ENCODE measurements at places on chromosomes 6 and 20.

GRCh38 chr6:87824958-87825491 lies 123.0 kb upstream of the AKIRIN2 start:
- DNase-seq: no peak

GRCh38 chr6:57182017-57182432 lies 9.9 kb downstream of the BAG2 start:
- DNase-seq: no peak

GRCh38 chr6:36414481-36414880 lies 27.0 kb upstream of the ETV7 start:
- no peak for DNase-seq

DNA sequence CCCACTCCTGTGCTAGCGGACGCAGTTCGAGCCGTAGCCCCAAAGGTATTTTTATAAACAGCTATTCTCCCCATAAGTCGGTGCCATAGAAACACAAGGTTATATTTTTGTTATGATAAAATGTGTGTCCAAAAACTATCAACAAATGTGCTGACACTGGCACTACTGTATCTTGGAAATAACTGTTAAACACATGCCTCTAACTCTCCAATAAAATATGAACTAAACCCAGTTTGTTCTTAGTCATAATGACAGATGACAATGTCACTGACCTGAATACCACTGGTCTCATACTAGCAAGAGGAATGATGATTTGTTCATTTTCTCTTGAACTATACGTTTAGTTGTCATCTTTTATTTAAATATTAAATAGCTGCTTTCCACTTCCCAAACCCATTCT lies 51.4 kb upstream of the NUP153 start:
- DNase-seq: no peak

DNA sequence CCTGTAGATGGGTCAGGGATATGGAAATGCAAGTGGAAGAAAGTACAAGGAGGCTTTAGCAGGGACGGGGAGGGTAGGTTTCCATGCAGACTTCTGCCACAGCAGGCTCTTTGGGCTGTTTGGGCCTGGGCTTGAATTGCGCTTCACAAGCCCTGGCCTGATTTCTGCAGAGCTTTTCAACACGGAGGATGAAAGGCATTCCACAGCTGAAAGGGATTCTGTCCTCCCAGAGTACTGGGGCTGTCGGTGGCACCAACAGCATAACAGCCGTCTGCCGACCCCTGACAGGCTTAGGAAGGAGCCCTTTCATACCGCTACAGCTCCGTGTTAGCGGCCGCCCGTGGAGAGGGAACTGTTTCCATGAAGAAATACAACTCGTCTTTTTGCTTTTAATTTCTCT lies 22.9 kb upstream of the TBC1D7 start:
- DNase-seq: no peak

DNA sequence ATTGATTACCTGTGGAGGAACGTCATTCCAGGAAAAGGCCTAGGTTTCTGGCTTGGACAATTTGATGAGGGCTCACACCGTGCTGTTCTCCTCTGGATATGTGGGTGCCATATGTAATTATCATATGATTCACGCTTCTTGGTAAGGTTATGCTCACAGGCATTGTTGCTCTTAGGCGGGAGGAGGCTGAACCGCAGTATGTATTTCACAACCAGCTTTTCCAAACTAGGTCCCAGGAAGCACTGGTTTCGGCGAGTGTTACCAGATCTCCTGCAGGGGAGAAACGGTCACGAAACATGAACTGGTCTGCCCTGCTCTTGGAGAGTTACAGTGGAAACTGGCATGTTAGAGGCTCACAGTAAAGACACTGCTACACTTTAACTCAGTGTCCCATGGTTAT lies 793 bp upstream of the FAM50B start:
- no peak for DNase-seq

GRCh38 chr6:81204731-81205130 lies 547.8 kb downstream of the TENT5A start:
- DNase-seq: no peak

GRCh38 chr6:166494757-166495486 lies 91.6 kb downstream of the RAMACL start:
- DNase-seq: no peak

DNA sequence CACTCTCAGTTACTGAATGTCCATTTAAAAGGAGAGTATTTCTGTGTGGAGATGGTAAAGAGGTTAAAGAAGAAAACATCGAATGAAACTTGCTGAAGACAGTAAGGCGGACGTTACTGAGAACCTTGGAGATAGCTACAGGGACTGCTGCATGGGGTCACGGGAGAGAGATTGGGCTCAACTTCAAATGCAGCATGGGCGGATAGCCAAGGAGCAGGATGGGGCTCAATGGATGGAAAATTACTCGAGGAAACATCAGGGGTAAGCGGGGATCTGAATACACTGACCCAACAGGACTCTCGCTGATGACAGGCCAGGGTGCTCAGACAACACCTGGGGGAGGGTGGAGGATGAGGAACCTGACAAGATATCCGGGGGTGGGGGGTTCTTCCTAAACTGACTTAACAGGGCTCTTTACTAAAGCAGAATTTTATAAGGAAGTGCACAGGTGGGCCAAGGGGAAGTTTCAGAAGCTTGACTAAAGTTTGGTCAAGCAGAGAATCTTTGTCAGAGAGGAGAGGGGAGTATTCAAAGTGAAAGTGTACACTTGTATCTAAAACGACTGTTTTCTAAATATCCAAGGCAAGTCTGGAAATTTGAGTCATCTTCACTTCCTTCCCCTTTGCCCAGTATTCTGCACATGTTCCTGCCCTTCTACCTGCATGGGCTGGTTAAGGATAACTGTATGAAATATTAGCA lies 22.8 kb downstream of the ECT2L start:
- DNase-seq: no peak

GRCh38 chr6:1906609-1907008 lies 296.9 kb downstream of the FOXC1 start:
- DNase-seq: no peak

DNA sequence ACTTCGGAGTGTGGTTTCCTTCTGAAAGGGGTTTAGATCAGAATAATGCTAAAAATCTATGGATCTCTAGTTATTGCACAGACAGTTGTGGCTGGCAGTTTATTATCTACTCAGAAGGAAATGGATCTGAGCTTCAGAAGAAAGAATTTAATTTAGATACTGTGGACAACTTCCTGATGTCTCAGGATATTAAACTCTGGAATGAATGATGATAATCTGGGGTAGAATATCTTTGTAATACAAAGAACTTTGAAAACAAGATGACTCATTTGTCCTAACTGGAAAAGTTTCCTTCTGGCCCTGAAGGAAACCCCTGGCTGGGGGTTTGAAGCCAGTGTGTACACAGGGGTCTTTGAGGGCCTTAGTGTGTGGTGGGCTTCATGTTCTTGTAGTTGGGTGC lies 78.0 kb downstream of the EDN3 start:
- no peak for DNase-seq

DNA sequence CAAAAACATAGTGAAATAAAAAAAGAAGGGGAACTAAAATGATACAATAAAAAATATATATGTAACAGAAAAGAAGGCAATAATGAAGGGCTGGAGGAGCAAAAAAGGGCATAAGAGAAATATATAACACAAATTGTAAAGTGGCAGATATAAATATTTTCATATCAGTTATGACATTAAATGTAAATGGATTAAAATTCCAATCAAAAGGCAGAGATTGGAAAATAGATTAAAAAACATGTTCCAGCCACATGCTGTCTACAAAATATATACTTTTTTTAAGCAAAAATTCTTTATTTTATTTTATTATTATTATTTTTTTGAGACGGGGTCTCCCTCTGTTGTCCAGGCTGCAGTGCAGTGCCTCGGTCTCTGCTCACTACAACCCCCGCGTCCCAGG lies 23.9 kb upstream of the NT5E start:
- DNase-seq: no peak

DNA sequence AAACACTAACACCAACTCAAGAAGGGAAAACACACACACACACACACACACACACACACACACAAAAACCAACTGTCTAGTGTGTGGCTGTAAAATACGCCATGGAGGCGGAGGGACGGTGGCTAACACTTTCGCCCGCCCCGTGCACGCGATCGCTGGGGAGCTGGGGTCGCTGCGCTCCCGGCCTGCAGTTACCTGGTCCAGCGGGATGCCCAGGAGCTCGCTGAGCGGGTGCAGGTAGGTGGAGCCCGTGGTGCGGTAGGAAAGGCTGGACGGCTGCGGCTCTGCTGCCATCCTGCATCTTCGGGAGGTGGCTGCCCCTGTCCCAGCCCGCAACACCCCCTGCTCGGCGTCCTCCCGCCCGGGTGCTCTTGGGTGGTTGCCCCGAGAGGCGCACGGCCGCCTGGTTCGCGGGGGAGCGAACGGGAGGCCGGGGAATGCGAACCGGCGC lies 303 bp downstream of the MBOAT1 start:
- DNase-seq: no peak

DNA sequence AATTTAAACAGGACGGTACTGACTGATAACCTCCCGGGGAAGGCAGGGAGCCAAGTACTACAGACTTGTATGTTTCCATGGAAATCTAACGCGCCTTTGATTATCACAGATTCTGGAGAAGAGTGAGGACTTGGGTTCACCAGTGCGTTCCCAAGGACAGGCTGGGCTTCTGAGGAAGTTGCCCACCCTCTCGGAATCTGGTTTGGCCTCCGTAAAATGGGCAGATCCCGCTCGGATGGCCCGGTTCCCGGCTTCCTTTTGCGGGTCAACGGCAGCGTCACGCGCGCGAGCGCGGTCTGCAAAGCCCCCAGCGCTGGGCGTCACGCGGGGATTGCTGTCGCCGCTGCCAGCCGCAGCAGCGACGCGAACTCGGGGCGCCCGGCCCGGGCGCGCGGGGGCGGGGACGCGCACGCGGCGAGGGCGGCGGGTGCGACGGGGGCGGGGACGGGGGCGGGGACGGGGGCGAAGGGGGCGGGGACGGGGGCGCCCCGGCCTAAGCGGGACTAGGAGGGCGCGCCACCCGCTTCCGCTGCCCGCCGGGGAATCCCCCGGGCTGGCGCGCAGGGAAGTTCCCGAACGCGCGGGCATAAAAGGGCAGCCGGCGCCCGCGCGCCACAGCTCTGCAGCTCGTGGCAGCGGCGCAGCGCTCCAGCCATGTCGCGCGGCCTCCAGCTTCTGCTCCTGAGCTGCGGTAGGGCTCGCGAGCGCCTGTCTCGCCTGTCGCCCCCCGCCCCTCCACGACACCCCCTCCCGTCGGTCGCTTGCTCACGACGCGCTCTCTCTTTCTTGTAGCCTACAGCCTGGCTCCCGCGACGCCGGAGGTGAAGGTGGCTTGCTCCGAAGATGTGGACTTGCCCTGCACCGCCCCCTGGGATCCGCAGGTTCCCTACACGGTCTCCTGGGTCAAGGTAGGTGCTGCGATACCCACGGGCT lies at the start of gene CD83:
CD83 (plus strand) TSS at position 615 of the 933 bp plus-strand sequence; CDS start at position 655, 40 bp downstream.
- DNase-seq: peak; percentile 50

GRCh38 chr6:169240125-169240524 lies 13.5 kb downstream of the THBS2 start:
- DNase-seq: no peak

DNA sequence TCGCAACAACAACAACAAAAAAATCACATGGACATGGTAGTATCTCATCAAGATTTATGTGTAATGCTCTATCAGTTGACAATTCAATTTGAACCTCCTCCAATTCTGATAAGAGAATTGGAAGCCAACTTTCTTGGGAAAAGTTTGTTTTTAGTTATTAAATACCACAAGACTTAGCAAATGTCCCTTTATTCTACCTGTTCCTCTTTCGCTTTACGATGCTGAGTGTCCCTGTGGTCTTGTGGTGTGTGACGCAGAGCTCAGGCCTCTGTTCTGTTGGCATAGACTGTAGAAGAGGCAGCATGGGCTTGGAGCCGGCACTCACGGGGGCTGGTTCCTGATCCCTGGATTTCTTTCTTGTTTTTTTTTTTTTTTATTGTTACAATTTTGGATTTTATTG lies 76.7 kb downstream of the PSMB1 start:
- DNase-seq: no peak
